ENCODE measurements at places on chromosomes 5 and 9. TPM values are rescaled to one million over a fixed set of nuclear protein-coding genes. Genes with fewer than 3 reads are reported as not detected.

- no peak for DNase-seq
Observed at GRCh38 chr9:132461281-132461896, 51.4 kb downstream of the CFAP77 start.

- no peak for DNase-seq
Observed at GRCh38 chr9:127097683-127098082, 24.8 kb downstream of the ANGPTL2 start.

DNA sequence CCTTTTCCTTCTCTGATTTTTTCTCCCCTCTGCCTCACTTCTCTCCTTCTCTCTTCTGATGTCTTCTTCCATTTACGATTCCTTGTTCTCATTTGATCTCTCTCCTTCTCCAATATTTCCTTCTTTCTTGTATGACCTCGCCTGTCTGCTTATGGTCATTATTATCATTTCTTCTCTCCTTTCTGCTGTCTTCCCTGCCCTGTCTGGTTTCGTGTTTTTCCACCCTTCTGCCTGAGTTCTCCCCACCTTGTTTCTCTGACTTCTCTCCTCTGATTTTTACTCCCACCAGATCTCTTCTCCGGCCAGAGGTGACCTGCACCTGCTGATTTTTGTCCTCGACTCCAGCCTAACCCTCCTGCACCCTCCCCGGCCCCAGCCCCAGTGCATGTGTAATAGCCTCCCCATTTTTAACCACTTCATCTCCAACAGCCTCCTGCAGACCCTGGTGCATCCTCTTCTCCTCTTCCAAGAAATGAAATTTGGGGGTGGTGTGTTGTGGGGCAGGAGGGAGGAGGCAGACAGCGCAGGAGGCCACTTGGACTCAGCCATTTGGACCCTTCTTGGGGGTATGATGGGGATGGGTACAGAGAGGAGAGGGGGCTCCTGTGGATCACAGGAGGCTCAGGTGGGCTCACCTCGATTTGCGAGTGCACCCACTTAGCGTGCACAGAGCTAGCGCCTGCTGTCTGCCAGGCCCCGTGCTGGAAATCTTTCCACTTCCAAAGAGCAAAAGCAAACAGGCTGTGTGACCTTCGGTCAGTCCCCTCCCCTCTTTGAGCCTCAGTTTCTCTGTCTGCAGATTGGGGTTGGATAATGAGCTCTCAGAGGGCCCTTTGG is 32.5 kb downstream of the GSN start:
- peak; percentile 38 for DNase-seq

DNA sequence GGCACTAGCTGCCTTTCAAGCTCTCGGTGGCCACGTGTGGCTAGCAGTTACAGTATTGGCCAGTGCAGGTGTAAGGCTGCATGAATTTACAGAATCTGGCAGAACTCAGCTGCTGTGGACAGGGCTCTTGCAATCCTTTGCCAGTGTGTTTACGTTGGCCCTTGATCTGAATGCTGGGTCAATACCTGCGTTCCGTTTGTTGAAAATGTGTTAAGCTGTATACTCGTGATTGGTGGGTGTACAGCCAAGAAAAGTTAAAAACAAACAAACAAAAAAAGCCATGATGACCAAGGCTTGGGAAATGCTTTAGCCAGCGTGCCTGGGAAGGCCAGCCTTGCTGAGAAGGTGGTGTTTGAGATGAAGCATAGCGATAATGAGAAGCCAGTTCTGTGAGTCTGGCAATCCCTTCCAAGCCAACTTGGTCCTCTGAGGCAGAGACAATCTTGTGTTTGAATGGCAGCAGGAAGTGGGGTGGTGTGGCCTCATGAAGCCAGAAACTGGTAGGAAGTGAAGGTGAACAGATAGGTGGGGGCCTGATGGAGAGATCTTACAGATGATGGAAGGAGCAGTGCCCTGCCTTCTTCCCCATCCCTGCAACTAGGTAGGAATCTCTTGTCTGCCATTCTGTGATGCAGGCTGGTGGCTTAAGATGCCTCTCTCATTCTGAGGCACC is 820 bp upstream of the CFAP90 start:
- DNase-seq, result no peak

DNA sequence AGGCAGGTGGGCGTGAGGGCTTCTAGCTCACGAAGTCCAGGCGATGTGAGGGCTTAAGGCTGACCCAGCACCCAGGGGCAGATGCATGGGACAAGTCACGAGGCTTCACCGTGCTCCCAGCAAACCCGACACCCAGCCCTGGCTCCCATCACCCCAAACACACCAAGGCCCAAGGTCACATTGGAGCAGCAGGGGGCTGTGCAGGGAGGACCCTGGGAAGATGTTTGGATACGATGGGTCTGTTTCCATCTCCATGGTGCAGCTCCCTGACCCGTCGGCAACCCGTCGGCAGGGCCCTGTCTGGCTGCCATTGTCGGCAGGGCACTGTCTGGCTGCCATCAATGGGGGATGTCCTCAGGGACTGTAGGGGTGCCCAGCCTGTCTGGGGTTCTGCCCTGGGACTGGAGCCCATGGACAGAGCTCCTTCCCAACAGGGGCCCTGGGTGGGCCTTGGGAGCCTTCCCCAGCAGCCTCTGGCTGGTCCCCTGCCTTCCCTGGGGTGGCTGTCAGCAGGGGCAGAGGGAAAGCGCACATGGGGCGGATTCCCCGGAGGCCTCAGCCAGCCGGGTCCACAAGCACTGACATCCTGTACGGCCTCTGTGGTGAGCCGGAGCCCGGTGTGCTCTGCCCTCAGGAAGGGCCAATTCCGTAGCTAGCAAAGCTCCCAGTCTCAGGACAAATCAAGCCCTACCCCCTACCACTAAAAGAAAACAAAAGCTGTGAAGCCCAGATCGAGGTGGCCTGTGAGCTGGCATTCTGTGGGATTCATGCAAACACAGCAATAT is 47.1 kb downstream of the NACC2 start:
- peak; percentile 55 for DNase-seq

GRCh38 chr9:134809292-134809691 is 71.3 kb upstream of the FCN2 start:
- DNase-seq, result peak; percentile 79

GRCh38 chr5:107541400-107541799 is 129.3 kb downstream of the EFNA5 start:
- DNase-seq, result no peak

DNA sequence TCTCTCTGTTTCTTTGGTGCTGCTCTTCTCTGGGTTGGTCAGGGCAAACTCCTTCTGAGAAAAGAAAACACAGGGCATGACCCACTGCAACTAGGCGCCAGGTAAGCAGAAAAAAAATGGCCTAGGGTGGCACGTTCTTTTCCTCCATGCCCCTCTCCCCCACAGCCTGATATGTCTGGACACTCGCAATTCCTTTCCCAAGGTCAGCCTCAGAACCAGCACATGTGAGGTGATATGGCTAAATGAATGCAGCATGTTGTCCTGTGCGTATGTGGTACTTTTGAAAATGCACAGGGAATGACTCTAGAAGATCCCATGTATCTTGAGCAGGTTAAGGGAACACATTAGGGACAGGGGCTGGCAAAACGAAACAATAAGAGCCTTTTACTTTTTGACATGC is 77.0 kb downstream of the SIL1 start:
- DNase-seq, result no peak

- no peak for DNase-seq
Observed at GRCh38 chr5:156588306-156588705, 261.3 kb downstream of the SGCD start.

GRCh38 chr5:173197375-173197891 is 37.6 kb downstream of the NKX2-5 start:
- no peak for DNase-seq

DNA sequence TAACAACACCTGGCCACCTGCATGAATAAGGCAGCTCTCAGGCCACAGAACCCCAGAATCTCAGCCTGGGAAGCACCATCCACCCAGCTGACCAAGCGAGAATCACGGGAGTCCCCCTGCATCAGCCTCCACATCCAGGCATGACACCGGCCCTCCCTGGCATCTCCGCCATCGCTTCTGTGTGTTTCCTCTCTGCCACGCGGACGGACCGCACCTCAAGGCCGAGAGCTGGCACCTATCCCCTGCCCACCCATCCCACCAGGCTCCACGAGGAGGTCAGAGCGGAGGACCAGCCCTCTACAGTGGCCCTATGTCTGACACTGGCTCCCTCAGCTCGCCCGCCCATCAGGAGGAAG is 134.7 kb downstream of the COL23A1 start:
- DNase-seq, result no peak

- DNase-seq, result no peak
Observed at GRCh38 chr5:178632285-178632684, 5.4 kb upstream of the CLK4 start.

GRCh38 chr9:95167998-95168397 is 149.5 kb downstream of the FANCC start:
- no peak for DNase-seq

- DNase-seq, result no peak
Observed at GRCh38 chr9:70883056-70883455, 238.4 kb downstream of the TRPM3 start.

DNA sequence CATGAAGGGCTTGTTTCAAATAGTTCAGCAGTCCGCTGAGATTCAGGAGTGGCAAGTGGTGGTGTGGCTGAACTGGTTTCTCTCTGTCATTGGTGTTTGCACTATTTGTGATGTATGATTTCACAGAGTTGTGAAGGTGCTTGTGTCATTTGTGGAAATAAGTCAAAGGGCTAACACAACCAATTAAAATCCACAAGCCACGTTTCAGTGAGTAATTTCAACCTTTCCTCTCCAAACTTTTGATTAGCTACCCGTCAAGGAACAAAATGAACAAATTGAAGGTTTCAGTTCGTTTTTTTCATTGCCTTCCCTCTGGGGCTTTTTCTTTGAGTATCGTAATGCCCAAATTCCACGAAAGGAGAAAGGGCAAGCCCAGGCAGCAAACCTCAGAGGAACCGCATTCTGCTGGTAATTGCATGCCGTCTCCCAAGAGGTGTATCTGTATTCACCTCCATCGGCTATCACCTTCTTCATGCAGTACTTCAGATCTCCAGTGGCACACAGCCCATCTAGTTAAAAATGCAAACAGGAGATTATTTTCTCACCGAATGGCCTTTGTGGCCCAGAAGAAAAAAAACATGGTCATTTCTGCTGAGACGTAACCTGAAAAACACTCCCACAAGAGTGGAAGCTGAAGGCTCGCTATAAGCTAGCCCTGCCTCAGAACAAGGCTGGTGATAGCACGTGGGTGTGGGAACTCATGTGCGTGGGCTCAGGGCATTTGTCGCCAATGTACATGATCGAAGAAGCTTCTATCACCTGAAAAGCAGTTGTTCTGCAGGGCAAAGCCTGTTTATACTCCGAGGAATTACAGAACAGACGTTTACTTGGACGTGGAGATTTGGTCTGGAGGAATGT is 197.1 kb downstream of the NR3C1 start:
- DNase-seq, result no peak

DNA sequence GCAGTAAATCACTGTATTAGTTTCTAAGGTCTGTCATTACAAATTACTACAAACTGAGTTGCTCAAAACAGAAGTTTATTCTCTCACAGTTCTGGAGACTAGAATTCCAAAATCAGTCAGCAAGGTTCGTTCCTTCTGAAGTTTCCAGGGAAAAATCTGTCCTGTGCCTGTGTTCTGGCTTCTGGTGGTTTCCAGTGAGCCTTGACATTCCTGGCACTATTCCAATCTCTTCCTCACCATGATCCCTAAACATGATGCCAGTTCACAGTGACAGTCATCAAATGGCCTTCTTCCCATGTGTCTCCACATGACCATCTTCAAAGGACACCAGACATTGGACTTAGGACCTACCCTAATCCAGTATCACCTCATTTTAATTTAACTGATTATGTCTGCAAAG is 351.4 kb downstream of the PLK2 start:
- DNase-seq, result no peak

DNA sequence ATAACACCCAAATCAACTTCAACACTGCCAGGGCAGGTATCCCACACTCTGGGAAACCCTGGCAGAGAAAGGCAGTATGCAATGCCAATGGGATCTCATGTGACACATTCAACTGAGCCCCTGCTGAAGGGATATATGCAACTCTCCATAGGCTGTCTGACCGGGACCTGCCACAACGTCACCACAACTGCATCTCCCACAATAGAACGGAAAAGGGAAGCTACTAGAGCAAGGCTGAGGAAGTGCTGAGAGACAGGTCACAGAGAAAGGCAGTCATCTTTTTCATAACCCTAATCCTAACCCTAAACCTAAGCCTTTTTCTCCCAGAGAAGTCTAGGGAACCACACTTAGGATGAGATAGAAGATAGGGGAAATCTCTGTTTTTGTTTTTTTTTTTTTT is 345.9 kb upstream of the CD180 start:
- no peak for DNase-seq

- no peak for DNase-seq
Observed at GRCh38 chr5:18329328-18329727, 695.1 kb downstream of the TAF11L14 start.

DNA sequence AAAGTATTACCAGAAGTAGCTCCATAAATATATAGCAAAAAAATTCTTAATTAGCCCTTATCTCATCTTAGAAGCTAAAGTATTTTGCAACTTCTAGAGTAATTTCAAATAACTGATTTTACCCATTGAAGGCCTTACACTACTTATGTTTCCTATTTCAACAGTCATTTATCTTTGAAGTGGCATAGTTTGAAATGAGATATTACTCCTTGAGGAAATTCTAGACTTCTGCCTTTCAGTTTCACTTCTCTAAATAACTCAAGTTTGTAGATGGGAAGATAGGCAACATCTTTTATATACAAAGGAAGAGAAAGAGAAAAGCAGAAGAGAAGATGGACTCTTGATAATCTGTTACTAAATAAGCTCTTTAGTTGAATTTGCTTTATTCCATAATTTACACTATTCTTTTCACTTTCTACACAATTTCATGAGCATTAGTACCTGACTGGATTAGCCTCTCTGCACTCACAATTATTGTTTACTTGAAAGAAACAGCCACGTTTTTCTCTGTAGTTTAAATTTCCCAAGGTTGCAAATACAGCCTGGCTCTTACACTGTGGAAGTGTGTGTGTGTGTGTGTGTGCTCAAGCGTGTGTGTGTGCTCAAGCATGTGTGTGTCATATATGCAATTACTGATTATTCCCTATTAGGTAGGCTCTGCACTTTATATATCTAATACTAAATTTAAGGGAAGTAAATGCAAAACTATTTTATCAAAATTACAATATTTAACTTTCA is 60.6 kb upstream of the EMB start:
- no peak for DNase-seq

DNA sequence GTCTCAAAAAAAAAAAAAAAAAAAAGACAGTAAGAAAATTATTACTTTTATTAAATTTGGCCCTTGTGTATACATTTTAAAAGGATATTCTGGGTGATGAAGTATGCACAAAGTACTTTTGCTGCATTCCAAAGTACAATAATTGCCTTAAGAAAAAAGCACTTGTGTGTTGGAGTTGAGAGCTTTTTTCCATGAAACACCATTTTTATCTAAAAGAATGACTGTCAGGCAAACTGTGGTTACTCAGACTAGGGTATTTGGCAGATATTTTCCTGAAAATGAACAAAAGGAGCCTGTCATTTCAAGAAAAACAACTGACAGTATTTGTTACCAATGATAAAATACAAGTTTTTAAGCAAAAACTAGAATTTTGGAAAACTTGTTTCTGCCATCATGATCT is 84.3 kb upstream of the PTPN3 start:
- DNase-seq, result no peak

GDA gene
- total RNA-seq, result not detected

PTGDS gene
- 3,767 TPM for total RNA-seq

CCDC192 gene
- not detected for total RNA-seq

INSL4 gene
- not detected for total RNA-seq

TAF11L5 gene
- not detected for total RNA-seq

WDR55 gene
- 11.5 TPM for total RNA-seq

SMIM33 gene
- total RNA-seq, result not detected

DPYSL3 gene
- total RNA-seq, result 95.1 TPM

DOCK8 gene
- 8.9 TPM for total RNA-seq

KIF27 gene
- total RNA-seq, result 4.0 TPM

Data from right cardiac atrium (tissue), 5 donors.